ENCODE measurements at places on chromosomes 11 and 22. TPM values are rescaled to one million over a fixed set of nuclear protein-coding genes. Genes with fewer than 3 reads are reported as not detected.

Gene RAB39A
- 1.6 TPM for total RNA-seq

- DNase-seq, result no peak
Observed at GRCh38 chr22:43147821-43148220, 3.5 kb upstream of the TSPO start.

DNA sequence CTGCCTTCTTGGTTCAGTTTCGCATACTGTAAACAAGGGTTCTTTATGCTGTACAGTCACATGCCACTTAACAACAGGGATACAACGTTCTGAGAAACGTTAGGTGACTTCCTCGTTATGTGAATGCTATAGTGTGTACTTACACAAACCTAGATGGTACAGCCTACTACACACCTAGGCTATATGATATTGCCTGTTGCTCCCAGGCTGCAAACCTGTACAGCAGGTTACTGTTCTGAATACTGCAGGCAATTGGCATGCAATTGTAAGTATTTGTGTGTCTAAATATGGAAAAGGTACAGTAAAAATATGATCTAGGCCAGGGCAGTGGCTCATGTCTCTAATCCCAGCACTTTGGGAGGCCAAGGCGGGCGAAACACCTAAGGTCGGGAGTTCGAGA, 85.7 kb upstream of the PRDM11 start:
- DNase-seq, result no peak

GRCh38 chr11:122028545-122028944, 87.5 kb downstream of the BLID start:
- DNase-seq, result no peak

Gene GRM5
- 0.06 TPM for total RNA-seq

DNA sequence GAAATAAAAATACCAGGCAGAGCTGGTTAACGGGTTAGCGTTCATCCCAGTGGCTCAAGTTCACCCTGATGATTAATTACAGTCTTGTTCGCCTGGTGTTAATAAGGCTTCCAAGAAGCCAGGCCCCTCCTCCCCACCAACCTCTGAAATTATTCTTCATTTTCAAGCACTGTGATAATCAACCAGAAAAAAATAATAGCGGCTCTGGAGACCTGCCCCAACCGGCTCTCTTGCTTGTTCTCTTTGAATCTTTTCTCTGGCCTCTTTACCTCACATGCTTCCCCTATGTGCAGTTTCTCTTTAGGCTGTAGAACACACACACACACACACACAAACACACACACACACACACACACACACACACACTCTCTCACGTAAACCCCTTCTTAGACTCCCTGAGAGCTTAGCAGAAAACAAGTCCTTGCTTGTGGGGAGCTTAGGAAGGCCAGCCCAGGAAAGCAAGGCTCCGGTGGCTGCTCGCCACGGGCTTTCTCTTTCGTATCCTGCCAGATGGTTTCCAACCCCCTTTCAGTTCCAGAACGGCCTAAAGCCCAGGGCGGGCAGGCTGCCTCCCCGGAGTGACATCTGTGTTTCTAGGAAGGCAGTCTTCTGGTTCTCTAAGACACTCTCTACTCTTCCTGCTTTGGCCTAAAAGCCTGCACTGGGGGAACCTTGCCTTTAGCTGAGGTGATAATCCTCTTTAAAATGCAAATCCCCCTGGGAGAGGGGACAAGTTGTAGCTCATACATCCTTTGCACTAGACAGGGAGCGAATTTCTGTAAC, 106.4 kb upstream of the SESN3 start:
- DNase-seq, result peak; percentile 37
